ENCODE measurements at places on chromosomes 1 and 21.

- no peak for DNase-seq
Observed at GRCh38 chr1:197413564-197413963, 145.5 kb downstream of the CRB1 start.

GRCh38 chr1:65691152-65691900 lies 101.4 kb upstream of the PDE4B start:
- no peak for DNase-seq

- no peak for DNase-seq
Observed at GRCh38 chr1:199081739-199082138, 442.9 kb downstream of the PTPRC start.

GRCh38 chr1:14149431-14149830 lies 449.1 kb upstream of the KAZN start:
- no peak for DNase-seq

GRCh38 chr1:243977094-243977493 lies 74.0 kb upstream of the ZBTB18 start:
- no peak for DNase-seq

GRCh38 chr1:212237651-212238050 lies 47.6 kb upstream of the PPP2R5A start:
- peak; percentile 79 for DNase-seq

DNA sequence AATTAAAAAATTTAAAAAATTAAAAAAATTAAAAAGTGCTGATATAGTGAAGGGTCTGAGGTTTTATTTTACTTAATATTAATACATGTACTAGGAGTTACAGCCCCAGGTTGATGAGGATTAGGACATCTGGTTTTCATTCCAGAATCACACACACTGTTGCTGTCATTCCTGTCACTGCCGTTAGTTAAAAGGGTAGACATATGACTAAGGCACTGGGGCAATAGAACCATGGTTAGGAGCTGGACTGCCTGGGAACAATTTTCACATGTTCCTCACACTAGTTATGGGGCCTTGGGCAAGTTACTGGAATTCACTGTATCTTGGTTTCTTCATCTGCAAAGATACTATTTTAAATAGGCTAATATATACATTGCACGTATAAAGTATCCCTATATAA lies 191.8 kb upstream of the DPYD start:
- no peak for DNase-seq

- DNase-seq = no peak
Observed at GRCh38 chr1:24557220-24557619, 1.3 kb downstream of the NCMAP start.

DNA sequence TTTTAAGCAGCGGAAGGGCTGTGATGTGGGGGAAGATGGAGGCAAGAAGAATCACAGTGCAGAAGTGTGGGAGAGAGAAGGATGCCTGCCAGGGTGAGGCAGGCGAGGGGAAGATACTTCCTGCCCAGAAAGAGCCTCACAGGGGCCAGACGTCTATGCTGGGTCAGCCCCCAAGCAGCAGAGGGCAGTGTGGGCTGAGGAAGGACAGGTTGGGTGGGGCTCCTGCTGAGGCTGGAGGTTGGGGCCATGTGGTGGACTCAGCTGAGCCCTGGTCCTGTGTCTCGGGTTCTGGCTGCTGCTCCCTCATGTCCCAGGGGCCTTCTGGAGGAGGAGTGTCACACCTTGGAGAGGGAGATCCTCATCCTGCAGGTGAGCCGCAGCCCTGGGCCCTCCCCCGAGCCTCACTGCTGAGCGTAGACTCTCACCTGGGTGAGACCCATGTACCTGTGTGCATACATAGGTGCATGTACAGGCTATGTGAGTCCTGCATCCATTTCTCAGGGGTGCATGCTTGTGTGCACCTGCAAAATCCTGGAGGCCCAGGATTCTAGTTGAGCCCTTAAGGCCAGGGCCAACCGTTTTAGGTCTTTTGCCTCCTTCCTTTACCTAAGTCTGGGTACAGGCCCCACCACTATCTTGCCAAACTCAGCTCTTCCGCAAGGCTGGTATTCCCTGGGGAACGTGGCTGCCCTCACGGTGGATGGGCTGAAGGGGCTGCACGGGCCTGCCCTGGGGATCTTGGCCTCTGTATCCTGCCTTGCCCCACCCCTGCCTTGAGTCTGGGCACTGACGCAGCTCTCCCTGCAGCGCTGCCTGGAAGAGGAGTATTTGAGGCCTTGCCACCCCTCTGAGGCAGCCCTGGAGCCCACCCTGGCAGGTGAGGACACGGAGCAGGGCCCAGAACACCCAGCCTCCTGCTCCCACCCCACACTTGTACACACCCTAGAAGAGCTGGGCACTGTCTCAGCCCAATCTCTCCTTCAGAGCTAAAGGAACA lies 3.7 kb downstream of the CCDC24 start:
- no peak for DNase-seq

- DNase-seq = no peak
Observed at GRCh38 chr1:3588395-3588794, 22.9 kb downstream of the MEGF6 start.

GRCh38 chr1:37656881-37657280 lies 22.2 kb upstream of the RSPO1 start:
- DNase-seq = no peak

- DNase-seq = no peak
Observed at GRCh38 chr1:25433389-25434186, 2.9 kb downstream of the MACO1 start.

DNA sequence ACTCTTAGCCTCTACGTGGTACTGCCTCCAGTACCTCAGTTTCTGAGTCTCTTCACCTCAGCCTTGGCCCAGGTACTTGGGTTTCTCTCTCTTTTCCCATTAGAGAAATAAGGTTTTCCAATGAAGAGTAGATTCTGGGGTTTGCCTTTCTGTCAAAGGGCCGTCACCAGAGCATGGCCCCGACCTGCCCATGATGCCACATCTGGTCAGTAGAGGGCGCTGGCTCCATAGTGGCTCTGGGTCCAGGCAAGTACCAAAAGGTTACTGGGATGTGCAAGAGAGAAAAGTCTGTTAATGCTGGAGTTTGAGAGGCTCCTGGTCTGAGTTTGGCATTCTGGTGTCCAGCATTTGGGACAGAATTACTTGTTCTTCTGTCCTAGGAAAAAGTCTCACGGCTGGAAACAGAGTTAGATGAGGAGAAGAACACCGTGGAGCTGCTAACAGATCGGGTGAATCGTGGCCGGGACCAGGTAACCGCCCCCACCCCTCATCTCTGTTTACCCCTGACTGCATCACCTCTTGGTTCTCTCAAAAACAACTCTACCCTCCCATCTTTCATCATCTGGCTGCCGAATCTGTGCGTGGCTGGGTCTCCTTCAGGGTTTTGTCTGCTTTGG lies 5.3 kb upstream of the TUFT1 start:
- peak; percentile 41 for DNase-seq

DNA sequence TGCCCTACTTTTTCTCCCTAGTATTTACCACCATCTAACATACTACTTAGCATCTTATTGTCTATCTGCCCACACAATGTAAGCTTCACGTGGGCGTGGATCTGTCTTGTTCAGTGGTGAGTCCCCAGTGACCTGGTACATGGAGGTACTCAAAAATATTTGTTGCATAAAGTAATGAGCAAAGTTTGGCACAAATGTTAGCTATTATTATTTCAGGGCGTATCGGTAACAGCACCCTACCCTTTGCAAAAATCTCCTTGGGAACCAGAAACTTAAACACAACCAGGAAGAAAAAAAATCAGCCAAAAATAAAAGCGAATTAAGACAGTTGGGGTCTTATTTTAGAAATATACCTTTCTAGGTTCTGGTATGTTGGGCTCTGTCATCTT lies 454 bp upstream of the NENF start:
- no peak for DNase-seq

DNA sequence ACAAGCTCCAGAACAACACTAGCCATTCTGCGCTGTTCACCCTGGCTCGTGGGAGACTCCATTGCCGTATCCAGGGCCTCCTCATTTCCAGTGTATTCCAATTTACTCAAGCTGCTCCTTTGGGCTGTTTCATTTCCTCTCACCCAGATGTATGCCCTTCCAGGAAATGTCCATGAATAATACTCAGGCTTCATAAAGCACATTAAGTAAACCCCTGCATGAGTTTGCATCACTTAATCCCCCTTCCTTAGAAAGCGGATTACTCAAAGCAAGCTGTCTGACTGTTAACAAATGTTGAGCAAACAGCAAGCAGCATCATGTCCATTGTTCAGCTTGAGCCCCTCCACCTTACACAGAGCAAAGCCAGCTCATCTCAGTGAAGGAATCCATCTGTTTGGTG lies 403.6 kb upstream of the PBX1 start:
- DNase-seq = no peak

DNA sequence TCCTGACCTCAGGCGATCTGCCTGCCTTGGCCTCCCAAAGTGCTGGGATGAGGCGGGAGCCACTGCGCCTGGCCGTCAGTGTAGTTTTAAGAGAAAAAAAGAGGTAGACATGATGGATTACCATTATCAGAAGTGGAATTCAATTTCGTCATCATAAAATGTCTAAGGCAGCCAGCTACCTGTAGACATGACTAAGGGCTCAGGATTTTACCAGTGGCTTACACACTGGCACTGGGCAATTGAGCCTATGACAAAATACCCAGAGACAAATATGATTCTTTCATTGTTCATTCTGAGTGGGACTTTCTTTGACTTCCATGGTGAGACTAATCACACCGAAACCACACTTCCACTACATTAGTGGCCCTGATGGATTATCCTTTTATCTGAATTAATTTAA lies 181.5 kb downstream of the GABPA start:
- DNase-seq = no peak

DNA sequence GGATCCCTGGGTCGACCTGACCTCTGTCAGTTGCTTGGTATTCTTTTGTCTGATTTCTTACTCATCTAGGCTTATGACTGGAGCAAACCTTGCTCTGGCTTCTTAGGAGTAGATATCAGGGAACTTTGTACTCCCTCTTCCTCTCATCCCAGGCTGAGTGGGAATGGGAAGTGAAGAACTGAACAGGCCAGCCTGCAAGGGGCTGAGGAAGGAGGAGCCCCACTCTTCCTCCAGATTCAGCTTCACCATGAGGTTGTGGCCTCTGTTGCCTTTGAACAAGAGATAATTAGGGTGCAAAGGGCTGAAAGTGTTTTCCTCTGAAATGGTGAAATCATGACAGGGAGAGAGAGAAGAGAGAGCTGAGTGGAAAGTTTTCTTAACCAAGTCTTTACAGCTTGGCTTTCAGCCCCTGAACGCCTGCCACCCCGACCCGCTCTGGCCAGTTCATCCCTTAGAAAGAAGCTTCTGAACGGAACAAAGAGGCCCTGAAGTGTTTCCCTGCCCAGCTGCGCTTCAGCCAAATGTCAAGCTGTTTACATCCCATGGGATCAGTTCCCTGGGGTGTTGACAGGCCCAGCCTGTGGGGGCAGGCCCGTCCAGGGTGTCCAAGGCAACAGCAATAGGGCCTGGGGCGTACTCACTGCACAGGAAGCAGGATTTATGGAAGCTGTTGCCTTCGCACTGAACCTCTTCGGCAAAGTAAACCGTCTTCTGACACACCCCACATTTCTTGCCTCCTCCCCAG lies 11.2 kb downstream of the CSRP1 start:
- DNase-seq = no peak

GRCh38 chr1:243802736-243803135 lies 47.3 kb downstream of the AKT3 start:
- DNase-seq = no peak

GRCh38 chr1:234893725-234894630 lies 234.7 kb downstream of the TOMM20 start:
- peak; percentile 26 for DNase-seq

GRCh38 chr1:27562021-27562420 lies 41.9 kb downstream of the AHDC1 start:
- DNase-seq = no peak

- DNase-seq = no peak
Observed at GRCh38 chr1:108124622-108125311, 75.4 kb downstream of the SLC25A24 start.

DNA sequence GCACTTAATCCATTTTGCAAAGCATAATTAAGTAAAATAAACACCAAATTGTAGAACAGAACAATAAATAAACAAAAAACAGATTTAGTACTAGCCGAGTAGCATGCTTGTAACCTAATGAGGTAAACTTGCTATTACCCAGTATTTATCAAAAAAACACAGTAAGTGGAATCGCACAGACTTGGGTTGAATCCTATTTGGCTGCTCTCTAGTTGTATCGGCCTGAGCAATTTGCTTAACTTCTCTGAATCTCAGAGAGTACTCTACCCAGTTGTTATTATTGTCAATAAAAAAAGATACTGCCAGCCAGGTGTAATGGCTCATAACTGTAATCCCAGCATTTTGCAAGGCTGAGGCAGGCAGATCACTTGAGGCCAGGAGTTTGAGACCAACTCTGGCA lies 664.3 kb downstream of the ADGRL2 start:
- no peak for DNase-seq

- no peak for DNase-seq
Observed at GRCh38 chr1:181208967-181209366, 120.5 kb downstream of the IER5 start.

DNA sequence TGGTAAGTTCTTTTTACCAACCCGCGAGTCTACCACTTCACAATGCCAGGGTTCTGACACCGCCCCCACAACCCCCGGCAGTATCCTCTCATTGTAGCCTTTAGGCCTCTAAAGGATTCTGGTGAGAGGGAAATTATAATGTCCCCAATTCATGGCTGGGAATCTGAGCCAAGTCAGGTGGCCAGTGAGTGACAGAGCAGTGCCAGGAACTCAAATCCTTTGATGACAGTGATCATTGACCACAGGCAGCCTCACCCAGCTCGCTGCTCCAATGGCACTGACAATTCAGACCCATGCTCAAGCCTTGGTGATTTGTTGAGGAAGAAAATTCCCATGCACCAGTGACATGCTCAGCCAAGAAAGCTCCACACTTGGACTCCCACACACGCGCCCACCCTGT lies 63.4 kb upstream of the CSF1 start:
- no peak for DNase-seq

GRCh38 chr1:25890239-25891034 lies 14.9 kb upstream of the PAQR7 start:
- peak; percentile 91 for DNase-seq

DNA sequence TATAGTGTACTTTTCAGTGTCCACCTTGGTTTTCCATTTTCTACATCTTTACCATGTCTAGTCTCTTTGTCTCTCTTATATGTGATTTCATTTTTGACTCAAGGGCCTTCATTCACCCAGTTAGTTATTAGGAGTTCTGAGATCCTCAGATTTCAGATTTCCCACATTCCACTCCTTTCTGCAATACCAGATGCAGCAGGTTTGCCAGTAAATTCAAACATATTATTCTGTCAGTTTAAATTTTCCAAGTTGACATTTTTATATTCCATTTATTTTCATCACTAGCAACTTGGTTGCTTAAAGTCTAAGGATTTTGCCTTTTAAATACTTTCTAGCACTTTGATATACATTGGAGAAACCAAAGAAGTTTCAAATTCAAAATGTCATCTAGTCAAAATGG lies 42.4 kb downstream of the ABL2 start:
- DNase-seq = no peak

- peak; percentile 69 for DNase-seq
Observed at GRCh38 chr1:203282720-203283542, 22.4 kb upstream of the BTG2 start.

- DNase-seq = peak; percentile 31
Observed at GRCh38 chr1:98468111-98468717, 193.3 kb upstream of the SNX7 start.
